Stimulated activated CD8-positive, alpha-beta memory T cell treated with anti-CD3 and anti-CD28 coated beads, Interleukin-15, amount 100 ng/mL, for 4 hours (primary cell): ENCODE measurements at places on chromosomes 3 and 15.

DNA sequence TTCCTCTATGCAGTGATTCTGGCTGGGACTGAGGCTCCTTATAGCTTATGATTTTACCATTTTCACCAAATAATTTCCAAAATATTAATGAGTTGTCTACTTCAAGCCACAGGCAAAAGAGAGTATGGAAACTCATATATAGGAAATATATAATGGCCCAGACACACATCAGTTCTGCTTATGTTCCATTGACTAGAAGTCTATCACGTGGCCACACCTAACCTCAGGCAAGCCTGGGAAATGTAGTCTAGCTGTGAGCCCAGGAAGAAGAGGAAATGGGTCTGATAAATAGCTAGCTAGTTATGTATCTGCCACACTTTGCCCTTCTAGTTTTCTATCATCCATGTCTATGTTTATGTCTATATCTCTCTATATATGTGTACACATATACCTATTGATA is 195.1 kb downstream of the OTOL1 start:
- DNase-seq, result no peak

GRCh38 chr15:39801641-39802309 is 19.1 kb upstream of the FSIP1 start:
- DNase-seq, result no peak

DNA sequence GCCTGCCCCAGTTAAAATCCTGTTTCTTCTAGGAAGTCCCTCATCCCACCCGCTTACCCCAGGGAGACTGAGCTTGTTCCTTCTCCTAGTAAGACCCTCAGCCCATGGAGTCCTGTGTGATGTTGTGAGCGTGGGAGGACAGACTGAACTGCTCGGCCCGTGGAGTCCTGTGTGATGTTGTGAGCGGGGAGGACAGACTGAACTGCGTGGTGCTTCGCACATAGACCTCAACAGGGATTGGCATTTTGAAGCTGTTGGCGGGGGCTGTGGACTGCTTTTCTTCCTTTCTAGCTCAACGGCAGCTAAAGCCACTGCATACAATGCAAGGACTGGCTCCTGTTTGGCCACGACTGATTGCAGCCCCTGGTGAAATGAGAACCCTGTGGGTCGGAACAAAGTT is 1.6 kb upstream of the SPTBN5 start:
- no peak for DNase-seq

GRCh38 chr3:194081826-194082225 is 54.1 kb upstream of the HES1 start:
- DNase-seq, result no peak

DNA sequence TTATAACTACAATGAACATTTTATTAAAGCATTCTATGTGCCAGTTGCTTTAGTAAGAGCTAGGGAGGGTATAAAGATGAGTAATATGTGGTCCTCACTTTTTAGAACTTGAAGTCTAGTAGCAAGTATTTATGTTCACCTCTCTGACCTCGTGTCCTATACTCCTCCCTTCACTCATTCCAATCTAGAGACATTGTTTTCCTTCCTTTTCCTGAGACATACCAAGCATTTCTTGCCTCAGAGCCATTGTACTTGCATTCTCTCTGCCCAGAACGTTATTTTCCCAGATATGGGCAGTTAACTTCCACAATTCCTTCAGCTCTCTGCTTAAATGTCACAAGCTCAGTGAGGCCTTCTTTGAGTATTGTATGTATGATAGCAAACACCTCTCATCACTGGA is 408.6 kb downstream of the PDCD6IP start:
- DNase-seq, result no peak

DNA sequence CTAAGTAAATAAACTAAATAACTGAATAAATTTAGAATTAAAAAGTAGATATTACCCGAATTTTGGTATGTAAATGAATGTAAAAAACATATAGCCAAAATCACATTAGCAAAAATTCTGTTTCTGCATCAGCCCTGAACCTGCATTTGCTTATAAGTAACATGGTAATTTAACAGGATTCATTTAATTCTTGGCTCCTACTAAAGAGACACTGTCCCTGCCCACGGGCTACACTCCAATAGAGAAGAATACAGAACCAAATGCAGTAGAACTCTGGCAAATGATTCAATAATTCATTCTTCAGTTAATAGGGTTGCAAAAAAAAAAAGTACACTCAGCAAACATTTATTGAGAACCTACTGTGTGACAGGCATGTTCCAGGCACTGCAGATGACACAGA is 20.8 kb upstream of the CNBP start:
- DNase-seq, result no peak
